ENCODE measurements at places on chromosomes 1 and 21.

DNA sequence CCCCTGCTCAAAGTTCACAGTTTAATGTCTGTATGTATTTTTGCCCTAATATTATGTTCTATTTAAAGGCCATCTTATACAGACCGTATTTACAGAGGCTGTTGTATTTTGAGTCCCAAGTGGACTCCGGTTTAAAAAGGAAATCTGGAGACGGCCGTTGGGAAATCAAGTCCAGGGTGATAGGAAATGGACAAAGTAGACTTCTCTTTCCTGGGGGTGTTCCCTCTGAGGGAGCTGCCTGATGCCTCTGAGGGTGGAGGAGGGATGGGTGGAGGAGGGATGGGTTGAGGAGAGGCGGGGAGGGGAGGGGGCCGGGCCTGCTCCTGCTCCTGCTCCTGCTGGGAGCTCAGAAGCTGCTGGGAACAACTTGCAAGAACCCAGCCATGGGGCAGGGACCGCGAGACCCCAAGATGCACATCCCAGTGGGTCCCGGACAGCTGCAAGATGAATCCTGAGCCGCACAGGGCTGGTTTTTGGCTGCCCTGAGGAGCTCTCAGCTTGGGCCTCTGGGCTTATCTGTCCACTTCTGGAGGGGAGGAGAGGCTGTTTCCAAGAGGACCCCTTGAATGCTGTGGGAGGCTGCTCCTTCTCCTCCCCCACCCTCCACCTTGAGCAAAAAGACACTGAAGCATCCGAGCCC lies 12.0 kb upstream of the ACTL8 start:
- DNase-seq: no peak

- DNase-seq: no peak
These were observed 234.9 kb downstream of the NPHP4 start for GRCh38 chr1:5757187-5757805.

DNA sequence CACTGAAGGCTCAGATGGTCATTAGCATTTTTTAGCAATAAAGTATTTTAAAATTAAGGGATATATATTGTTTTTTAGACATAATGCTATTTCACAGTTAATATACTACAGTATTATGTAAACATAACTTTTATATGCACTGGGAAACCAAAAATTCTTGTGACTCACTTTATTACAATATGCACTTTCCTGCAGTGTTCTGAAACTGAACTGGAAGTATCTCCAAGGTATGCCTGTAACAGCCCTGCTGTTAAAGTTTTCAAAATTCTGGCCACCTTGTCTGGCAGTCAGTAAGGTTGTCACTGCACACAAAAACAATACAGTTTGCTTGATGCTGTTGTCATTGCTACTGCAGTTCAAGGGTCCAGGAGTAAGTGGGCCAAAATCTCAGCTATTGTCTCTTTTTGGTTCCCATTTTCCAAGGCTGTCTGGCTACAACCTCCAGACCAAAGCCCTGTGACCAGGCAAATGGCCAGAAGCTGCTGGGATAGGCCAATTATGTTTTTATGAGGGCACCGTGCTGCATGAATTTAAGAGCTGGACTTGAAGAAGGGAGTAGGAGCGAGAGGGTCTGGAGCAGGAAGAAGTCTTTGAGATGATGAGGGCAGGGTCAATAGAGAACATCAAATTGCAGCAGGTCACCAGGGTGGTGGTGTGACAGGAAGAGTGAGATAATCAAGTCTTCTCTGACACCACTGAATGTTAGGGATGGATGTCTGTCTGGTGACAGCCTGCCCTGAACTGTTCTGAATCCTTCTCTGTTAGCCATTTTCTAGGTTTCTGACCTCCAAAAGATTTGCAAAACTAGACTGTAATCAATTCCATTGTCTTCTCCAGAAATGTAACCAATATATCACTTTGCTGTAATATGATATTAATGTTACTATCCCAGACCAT lies 82.3 kb upstream of the CACHD1 start:
- no peak for DNase-seq

DNA sequence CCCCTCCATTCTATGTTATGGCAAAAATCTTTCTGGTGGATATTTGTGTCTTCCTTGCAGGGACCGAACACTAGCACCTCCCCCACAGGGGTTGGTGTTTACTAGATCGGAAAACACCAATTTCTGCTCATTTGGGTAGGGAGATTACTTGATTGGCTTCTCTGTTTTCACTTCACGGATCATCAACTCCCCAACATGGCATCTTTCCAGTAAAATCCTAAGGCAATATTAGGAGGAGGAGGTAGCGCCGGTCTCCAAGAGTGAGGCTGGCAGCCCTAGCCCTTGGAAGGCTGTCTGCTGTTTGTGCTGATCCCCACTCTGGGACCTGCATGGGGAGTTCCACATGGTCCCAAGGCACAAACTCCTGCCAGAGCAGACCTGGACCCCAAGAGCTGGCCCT lies 12.2 kb downstream of the VASH2 start:
- no peak for DNase-seq

DNA sequence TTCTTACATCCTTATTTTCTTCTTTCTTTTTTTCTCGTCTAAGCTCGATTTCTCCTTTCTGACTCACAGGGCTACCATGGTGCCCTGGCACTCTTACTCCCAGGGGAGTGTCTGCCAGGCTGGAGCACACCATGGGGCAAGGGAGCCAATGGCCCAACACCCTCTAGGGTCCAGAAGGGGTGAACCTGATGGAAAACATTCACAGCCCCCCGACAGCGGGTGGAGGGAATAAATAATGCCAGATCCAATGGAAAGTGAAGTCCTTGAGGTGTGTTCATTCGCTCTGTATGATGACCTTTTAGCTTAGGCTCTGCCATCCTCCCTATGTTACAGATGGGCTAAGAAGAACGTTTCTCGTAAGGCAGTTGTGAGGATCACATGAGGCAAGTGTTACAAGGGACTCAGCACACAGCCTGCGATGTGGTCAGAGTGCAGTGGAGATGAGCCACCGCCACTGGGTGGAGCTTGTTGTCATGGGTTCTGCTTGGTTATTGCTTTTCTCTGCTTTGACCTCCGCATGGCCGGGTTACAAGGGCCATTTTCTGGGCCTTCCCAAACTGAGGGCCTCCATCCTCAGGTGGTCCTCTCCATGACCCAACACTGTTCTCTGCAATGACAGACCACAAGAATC lies 3.5 kb upstream of the FCMR start:
- peak; percentile 78 for DNase-seq

GRCh38 chr1:205284420-205285144 lies 37.0 kb downstream of the NUAK2 start:
- DNase-seq: peak; percentile 97

DNA sequence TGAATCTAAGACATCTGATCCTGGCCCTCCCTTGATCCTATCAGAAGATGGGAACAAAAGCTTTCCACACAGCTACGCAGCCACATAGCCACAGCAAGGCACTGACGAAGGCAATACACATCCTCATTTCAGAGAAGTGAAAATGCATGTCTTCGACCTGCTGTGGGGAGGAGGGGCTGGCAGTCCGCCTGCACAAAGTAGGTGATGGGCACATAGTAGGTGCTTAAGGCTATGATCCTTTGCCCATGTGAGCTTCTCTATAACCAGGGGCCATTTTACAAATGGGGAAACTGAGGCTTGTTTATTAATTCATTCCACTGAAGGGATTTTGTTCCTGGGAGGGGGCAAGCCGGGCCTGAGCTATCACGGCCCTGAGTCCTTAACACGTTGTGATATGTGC lies 94.2 kb downstream of the PAX7 start:
- no peak for DNase-seq

DNA sequence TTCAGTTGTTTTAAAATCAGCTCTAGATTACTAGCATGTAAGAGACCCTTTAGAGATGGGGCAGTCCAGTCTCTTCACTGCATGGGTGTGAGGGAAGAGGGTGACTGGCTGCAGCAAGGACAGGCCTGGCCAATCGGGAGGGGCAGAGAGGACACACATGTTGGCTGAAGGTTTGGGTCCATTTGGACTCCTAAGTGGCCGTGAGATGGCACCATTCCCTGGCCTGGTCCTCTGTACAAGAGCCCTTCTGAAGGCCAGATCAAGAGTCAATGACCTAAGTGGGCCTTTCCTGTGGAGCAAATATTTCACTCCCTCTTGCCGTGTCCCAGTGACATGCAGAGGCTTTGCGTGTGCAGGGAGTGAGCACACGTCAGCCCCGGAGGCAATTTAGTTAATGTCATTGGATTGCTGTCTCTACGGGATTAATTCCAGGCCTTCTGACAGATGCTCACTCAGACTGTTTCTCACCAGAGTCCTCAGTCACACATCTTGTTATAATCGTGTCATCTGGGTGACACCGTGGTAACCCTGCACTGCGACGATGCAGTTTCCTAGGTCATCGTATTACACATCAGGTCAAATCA lies 613.0 kb downstream of the NPHP4 start:
- DNase-seq: no peak

Measured in activated naive CD4-positive, alpha-beta T cell treated with anti-CD3 and anti-CD28 coated beads for 36 hours (primary cell).